ENCODE measurements at places on chromosomes 11 and 22. TPM values are rescaled to one million over a fixed set of nuclear protein-coding genes. Genes with fewer than 3 reads are reported as not detected.

DNA sequence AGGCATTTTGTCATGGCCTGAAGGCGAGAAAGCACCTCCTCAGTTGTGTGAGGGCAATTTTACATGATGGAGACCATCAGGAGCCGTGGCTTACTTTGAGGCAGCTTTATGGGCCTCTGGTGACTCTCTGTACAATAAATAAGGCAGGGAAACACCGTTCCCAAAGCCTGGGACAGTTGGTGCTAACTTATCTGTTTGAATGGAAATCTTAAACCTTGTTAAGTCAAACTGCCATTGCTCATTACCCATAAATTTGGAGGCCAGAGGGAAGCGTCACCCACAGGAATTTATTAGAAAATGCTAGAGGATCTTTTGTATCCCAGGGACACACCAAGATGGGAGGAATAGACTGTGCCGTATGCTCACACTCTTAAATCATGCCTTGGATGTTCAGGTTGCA, 1156.9 kb downstream of the BRD1 start:
- peaks cover 14% of the 10 kb centered on the region for H3K36me3 ChIP-seq
- DNase-seq: no peak
- H3K4me3 ChIP-seq: no peak overlapping the region

GRCh38 chr11:116866804-116867455, 29.5 kb upstream of the APOA1 start:
- H3K36me3 ChIP-seq: peaks cover 30% of the 10 kb centered on the region
- no peak for DNase-seq
- no peak overlapping the region for H3K4me3 ChIP-seq
- H3K4me1 ChIP-seq: no peaks in the 10 kb centered on the region
- H3K27me3 ChIP-seq: no peaks in the 10 kb centered on the region
- no peak overlapping the region for H3K27ac ChIP-seq

DNA sequence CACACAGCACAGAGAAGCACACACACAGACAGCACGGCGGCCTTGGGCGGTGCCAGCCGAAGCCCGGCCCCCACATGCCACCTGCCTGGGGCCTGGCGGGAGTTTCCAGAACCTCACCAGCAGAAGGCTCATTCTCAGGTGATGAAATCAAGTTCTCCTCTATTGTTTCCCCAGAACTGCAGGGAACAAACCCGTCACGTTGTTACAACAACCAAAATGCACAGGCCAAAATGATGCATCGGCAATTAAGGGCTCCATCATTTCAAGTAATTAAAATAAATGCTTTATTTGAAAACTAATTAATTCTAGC, 30.8 kb downstream of the GNB1L start:
- no peak overlapping the region for H3K4me3 ChIP-seq
- H3K36me3 ChIP-seq: peaks cover 2% of the 10 kb centered on the region
- no peaks in the 10 kb centered on the region for H3K4me1 ChIP-seq
- DNase-seq: no peak

GRCh38 chr22:20424932-20425565, 12.6 kb downstream of the SCARF2 start:
- peaks cover 4% of the 10 kb centered on the region for H3K27me3 ChIP-seq
- H3K36me3 ChIP-seq: peaks cover 18% of the 10 kb centered on the region
- no peak for DNase-seq
- H3K4me1 ChIP-seq: no peaks in the 10 kb centered on the region
- H3K4me3 ChIP-seq: no peak overlapping the region

GRCh38 chr11:96134602-96135001, 208.4 kb downstream of the MAML2 start:
- H3K4me1 ChIP-seq: peaks cover 13% of the 10 kb centered on the region
- no peak for DNase-seq
- peaks cover 3% of the 10 kb centered on the region for H3K36me3 ChIP-seq
- H3K4me3 ChIP-seq: no peak overlapping the region

DNA sequence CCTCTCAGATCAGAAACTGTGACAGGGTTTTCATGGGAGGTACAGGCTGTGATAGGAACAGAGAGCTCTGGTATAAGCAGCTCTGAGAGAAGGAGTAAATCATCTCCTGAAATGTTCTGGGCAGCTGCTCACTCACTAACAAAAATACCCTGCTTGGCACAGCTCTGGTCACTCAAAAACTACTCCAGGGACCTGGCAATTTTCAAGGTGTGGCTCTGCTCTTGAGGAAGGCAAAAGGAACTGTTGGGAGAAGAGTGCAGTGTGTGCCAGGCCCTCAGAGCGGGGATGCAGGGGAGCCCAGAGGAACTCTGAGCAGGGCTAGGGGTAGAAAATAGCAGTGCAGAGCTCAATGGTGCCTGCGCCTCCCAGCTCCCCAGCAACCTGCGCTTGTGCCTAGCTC, 180.5 kb upstream of the ZBED5 start:
- no peaks in the 10 kb centered on the region for H3K36me3 ChIP-seq
- peaks cover 15% of the 10 kb centered on the region for H3K4me1 ChIP-seq
- H3K27me3 ChIP-seq: peaks cover 2% of the 10 kb centered on the region
- no peak overlapping the region for H3K4me3 ChIP-seq
- H3K27ac ChIP-seq: peak overlapping the region; percentile 10

- no peak overlapping the region for H3K27ac ChIP-seq
- no peak overlapping the region for H3K4me3 ChIP-seq
- peaks cover 11% of the 10 kb centered on the region for H3K36me3 ChIP-seq
- DNase-seq: no peak
- no peaks in the 10 kb centered on the region for H3K27me3 ChIP-seq
Observed at GRCh38 chr11:44771841-44772240, 45.1 kb downstream of the TSPAN18 start.

- no peak for DNase-seq
- H3K4me1 ChIP-seq: no peaks in the 10 kb centered on the region
- no peaks in the 10 kb centered on the region for H3K36me3 ChIP-seq
- no peak overlapping the region for H3K27ac ChIP-seq
- no peak overlapping the region for H3K4me3 ChIP-seq
Observed at GRCh38 chr11:40280159-40281051, 1179.0 kb downstream of the LRRC4C start.

LYVE1 gene
- total RNA-seq: not detected

GAB4 gene
- not detected for total RNA-seq

NCF4 gene
- not detected for total RNA-seq

NRXN2 gene
- 0.60 TPM for total RNA-seq

PIWIL4 gene
- 1.9 TPM for total RNA-seq
